ENCODE measurements at places on chromosomes 16 and 17. TPM values are rescaled to one million over a fixed set of nuclear protein-coding genes. Genes with fewer than 3 reads are reported as not detected.

DNA sequence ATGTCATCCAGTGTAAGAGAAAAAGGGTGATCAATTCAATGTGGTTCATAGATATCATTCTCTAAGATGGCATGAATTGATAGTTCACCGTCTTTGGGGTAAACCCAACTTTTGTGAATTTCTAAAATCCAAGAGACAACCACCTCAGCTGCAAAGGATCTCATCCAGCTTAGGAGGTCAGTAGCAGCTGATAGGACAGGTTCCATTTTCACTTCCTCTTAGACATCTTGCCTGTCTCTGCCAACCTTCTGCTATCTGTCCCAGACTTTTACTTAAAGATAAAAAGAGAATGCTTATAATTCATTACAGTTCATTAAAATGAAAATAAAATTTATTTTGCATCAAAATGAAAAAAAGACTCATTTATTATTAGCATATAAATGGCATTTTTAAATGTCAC lies 468.2 kb downstream of the XYLT1 start:
- no peak for DNase-seq

HSD11B2 gene
- total RNA-seq, result 4.1 TPM

GRCh38 chr16:73054125-73054484 lies 6.2 kb upstream of the ZFHX3 start:
- DNase-seq, result no peak

ALOX15B gene
- total RNA-seq, result not detected

- DNase-seq, result no peak
These were observed 9.6 kb downstream of the COTL1 start for GRCh38 chr16:84608282-84608681.

DNA sequence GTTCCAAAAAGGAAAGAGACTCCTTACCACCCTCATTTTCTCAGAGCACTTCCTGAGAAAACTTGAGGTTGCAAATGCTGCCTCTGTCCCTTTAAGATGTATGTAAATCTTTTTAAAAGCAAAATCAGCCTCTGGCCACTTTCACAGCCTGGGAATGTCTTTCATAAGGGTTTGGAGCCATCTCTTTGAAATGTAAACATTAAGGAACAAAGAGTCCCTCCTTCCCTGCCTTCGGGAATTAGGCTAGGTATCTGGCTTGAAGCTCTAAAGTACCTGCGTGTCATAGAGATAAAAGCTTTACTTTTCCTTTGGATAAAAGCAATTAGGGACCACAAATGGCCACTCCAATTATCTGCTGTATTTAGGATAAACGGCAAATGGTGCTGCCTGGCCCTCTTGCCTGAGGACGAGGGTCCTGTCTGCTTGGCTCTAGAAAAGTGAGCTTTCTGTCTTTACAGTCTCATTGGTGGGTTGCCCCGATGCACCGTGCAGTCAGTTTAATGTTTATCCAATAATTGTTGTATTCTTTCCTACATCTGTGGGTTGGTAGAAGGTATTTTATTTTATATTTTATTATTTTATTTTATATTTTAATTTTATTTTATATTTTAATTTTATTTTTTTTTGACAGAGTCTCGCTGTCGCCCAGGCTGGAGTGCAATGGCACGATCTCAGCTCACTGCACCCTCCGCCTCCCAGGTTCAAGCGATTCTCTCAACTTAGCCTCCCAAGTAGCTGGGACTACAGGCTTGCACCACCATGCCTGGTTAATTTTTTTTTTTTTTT lies 23.9 kb downstream of the NLRC3 start:
- no peak for DNase-seq

GRCh38 chr17:41848788-41849187 lies 11.2 kb downstream of the KLHL10 start:
- DNase-seq, result no peak

DNA sequence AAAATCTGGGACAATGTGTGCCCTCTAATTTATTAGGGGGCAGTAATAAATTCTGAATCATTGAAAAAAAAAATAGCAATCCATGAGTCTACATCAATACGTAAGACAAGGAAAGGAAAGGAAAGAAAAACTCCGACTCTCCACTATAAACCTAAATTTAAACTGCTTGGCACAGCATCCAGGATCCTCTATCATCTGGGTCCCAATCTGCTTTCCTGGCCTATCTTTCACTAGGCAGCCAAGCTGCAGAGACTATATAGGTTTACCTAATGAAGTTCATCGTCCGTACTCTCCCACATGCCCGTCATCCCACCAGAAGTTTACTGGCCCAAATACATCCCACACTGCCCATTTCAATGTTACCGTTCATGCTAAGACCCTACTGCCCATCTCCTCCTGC lies 179.2 kb downstream of the PARN start:
- DNase-seq, result no peak

GRCh38 chr17:74623693-74624093 lies at the start of gene CD300E:
Gene CD300E (minus strand): TSS chr17:74623738. CDS start chr17:74623621, 117 bp downstream.
- DNase-seq, result no peak

SBK1 gene
- 51.9 TPM for total RNA-seq

- no peak for DNase-seq
These were observed 67.0 kb downstream of the RAP1GAP2 start for GRCh38 chr17:2863204-2863603.

GRCh38 chr16:69270395-69270794 lies 40.8 kb upstream of the VPS4A start:
- DNase-seq, result no peak

GP2 gene
- not detected for total RNA-seq

DNAJA2 gene
- total RNA-seq, result 66.9 TPM

GRCh38 chr17:2266045-2266864 lies 37.3 kb downstream of the SMG6 start:
- no peak for DNase-seq

DNA sequence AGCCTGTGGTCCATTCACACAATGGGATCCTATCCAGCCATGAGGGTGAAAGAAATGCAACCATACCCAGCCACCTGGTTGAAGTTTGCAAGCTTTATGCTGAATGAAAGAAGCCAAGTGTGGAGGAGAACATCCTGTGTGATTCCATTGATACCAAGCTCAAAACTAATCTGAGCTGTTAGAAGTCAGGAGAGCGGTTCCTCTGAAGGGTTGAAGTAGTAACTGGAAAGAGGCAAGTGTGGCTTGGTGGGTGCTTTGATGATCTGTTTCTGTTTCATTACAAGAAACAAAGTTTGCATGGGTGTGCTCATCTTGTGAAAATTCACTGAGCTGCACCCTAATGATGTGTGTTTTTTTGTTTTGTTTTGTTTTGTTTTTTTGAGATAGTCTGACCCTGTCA lies 99.4 kb downstream of the SALL1 start:
- no peak for DNase-seq

- DNase-seq, result no peak
These were observed 22.5 kb downstream of the GABARAPL2 start for GRCh38 chr16:75588716-75589115.
